ENCODE measurements at places on chromosomes 12 and 14. TPM values are rescaled to one million over a fixed set of nuclear protein-coding genes. Genes with fewer than 3 reads are reported as not detected.
A peak's percentile ranks its signal among the peaks of the same experiment; 100 is the strongest.

FGD6 gene
- total RNA-seq: 64.5 TPM

EXOC3L4 gene
- total RNA-seq: 13.5 TPM

DEGS2 gene
- 2.5 TPM for total RNA-seq

APOF gene
- not detected for total RNA-seq

- H3K4me1 ChIP-seq: no peaks in the 10 kb centered on the region
- H3K36me3 ChIP-seq: no peaks in the 10 kb centered on the region
- H3K4me3 ChIP-seq: no peak overlapping the region
These were observed 313.1 kb upstream of the GARIN6 start for GRCh38 chr12:99334285-99335056.

DNA sequence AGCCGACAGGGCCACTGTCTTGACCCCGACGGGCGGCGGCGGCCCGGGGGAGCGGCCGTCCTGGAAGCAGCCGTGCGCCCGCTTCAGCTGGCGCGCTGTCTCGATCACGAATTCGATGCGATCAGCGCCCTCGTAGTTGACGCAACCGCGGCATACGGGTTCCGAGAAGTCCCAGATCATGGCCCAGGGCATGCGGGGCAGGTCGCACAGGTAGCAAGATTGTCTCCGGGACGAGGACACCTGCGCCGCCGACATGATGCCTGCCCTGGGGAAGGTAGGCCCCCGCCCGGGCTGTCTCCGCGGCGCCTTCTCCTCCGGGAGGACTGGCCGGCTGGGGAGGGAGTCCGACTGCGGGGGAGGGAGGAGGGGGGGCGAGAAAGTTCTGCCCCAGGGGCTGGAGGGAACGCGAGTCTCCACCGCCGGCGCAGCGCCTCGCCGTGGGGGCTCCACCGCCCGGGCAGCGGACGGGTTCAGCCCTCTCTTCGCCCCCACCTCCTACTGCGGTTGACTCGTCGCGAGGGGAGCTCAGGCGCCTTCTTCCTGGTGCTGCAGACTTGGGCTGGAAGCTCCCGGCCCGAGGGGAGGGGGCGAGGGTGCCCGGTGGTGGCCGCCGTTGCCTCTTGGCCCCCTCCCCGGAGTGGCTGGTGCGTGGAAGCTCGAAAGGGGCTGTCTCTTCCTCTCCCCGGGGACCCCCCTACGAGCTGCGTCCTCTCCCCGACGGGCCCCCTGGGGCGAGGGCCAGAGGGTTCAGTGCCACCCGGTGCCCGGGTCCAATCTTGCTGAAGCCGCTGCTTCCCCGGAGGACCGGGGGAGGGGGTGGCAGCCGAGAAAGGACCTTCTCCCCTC lies 747 bp downstream of the IRF2BPL start:
- H3K4me1 ChIP-seq: peaks cover 45% of the 10 kb centered on the region
- DNase-seq: peak; percentile 74
- H3K27ac ChIP-seq: peak overlapping the region; percentile 91
- no peaks in the 10 kb centered on the region for H3K27me3 ChIP-seq
- peaks cover 58% of the 10 kb centered on the region for H3K36me3 ChIP-seq

- DNase-seq: no peak
- peaks cover 54% of the 10 kb centered on the region for H3K4me1 ChIP-seq
- H3K4me3 ChIP-seq: no peak overlapping the region
- no peaks in the 10 kb centered on the region for H3K27me3 ChIP-seq
- peaks cover 32% of the 10 kb centered on the region for H3K36me3 ChIP-seq
- no peak overlapping the region for H3K27ac ChIP-seq
These were observed 13.8 kb downstream of the CD9 start for GRCh38 chr12:6213969-6214368.

DNA sequence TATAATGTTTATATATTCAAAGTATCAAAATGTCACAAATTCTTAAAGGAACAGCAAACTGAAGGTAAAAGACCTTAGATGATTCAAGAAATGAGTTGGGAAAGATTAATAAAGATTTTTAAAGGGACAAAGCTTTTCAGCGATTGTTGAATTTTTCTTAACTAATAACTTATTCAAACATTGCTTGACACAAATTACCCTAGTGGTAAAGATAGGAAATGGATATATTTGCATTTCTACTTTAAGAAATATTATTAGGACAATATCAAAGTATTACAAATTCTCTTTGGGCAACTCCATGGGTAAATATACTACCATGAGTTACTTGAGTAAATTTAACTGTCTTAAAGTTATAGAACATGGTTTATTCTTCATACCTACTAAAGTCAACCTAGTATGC lies 266.0 kb upstream of the GARIN2 start:
- no peak overlapping the region for H3K4me3 ChIP-seq
- H3K27me3 ChIP-seq: no peaks in the 10 kb centered on the region
- no peaks in the 10 kb centered on the region for H3K36me3 ChIP-seq
- no peak for DNase-seq
- H3K27ac ChIP-seq: no peak overlapping the region
- H3K4me1 ChIP-seq: no peaks in the 10 kb centered on the region

- H3K27me3 ChIP-seq: no peaks in the 10 kb centered on the region
- H3K36me3 ChIP-seq: peaks cover 3% of the 10 kb centered on the region
- no peak overlapping the region for H3K27ac ChIP-seq
- no peak for DNase-seq
- no peak overlapping the region for H3K4me3 ChIP-seq
These were observed 70.9 kb downstream of the FERMT2 start for GRCh38 chr14:52879958-52880357.

DNA sequence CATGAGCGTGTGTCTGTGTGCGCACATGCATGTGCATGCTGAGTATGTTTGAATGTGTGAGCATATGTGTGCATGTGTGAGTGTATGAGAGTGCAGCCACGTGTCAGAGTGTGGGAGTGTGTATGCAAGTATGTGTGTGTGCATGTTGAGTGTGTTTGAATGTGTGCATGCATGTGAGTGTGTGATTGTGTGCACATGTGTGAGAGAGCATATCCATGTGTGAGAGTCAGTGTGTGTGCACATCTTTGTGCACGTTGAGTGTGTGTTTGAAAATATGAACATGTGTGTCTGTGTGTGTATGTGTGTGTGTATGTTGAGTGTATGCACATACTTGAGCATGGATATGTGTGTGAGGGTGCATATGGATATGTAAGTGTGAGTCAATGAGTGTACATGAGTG lies 730.8 kb downstream of the VRK1 start:
- H3K27me3 ChIP-seq: no peaks in the 10 kb centered on the region
- H3K36me3 ChIP-seq: no peaks in the 10 kb centered on the region
- H3K4me3 ChIP-seq: no peak overlapping the region
- H3K27ac ChIP-seq: no peak overlapping the region

GRCh38 chr12:54052438-54053002 lies 1.1 kb upstream of the HOXC4 start:
- peaks cover 9% of the 10 kb centered on the region for H3K36me3 ChIP-seq
- H3K27me3 ChIP-seq: peaks cover 98% of the 10 kb centered on the region
- H3K4me1 ChIP-seq: no peaks in the 10 kb centered on the region
- H3K27ac ChIP-seq: no peak overlapping the region
- H3K4me3 ChIP-seq: no peak overlapping the region

DNA sequence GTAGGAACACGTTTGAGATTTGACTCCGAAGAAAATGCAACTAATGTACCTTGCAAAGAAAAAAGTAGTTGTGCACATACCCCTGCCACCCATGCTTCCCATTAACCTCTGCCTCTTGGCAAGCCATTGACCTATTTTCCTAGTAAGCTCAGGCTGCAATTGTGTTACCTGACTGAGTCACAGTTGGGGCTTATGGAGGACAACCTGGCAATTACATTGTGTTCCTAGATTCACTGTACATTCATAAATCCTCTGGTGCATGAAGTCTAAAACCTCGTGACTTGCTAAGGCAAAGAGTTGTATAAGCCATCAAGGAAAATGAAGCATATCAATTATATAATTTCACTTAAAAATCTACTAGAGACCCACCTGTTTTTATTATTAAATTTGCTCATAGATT lies 62.0 kb upstream of the DUSP6 start:
- H3K36me3 ChIP-seq: peaks cover 6% of the 10 kb centered on the region
- DNase-seq: no peak
- H3K4me1 ChIP-seq: peaks cover 16% of the 10 kb centered on the region
- no peak overlapping the region for H3K4me3 ChIP-seq

- H3K27me3 ChIP-seq: no peaks in the 10 kb centered on the region
- H3K4me1 ChIP-seq: peaks cover 14% of the 10 kb centered on the region
- no peaks in the 10 kb centered on the region for H3K36me3 ChIP-seq
- no peak overlapping the region for H3K4me3 ChIP-seq
- DNase-seq: no peak
These were observed 7.5 kb downstream of the DHRS2 start for GRCh38 chr14:23643533-23644194.

GRCh38 chr12:12745576-12746211 lies 28.5 kb downstream of the CDKN1B start:
- no peak for DNase-seq
- H3K4me1 ChIP-seq: peaks cover 19% of the 10 kb centered on the region
- no peak overlapping the region for H3K4me3 ChIP-seq
- H3K27me3 ChIP-seq: no peaks in the 10 kb centered on the region
- H3K36me3 ChIP-seq: peaks cover 12% of the 10 kb centered on the region
